ENCODE measurements at places on chromosomes 13 and 19.

GRCh38 chr19:16316506-16316882 lies 8.1 kb upstream of the KLF2 start:
- DNase-seq, result no peak

DNA sequence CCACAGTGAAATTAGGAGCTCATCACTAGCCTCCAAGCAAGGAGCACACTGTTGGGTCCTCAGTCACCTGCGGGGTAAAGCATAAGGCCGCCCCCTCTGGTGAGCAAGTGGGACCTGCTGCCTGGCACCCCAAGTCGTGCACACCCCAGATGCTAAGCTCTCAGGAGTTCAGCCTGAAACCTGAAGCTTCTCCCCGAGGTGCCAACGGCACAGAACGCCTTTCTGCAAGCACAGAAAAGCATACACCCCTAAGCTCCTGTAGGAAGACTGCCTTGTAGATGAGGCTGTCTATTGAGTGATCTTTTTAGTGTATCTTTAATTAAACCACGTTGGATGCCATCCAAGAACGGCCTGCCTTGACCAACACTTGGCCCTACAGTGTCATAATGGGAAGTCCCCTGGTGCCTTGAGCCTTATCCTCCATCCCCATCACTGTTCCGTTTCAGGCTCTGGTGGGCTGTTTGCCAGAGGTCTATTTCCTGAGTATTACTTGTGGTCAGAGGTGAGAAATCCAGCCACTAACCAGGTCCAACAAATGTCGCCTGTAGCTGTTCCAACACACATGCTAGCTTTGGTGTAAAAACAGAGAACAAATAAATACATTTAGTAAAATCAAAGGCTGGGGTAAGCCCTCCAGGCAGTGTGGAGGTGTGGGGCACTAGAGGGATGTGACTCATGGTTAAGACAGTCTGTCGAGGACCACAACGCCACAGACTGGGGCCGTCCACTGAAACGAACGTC lies 44.8 kb downstream of the C13orf42 start:
- DNase-seq, result no peak

- DNase-seq, result no peak
Measured at GRCh38 chr13:32829676-32830335, 186.4 kb upstream of the KL start.

DNA sequence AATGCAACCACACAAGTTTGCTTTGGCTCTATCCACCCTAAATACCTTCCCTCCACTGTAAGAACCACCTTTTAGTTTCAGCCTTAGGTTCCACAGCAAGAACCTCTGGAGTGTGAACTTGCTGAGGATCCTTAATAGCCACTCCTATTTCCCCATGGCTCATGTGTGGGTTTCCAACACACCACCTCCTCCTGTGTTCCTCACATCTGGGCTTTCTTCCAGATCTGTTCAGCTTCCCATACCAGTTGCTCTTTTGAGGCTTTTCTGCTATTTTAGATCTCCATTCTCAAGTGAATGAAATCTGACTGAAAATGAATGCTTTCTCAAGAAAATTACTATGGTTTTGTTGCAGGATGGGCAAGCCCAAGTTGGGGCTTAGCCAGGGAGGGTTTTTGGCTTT lies 104.8 kb upstream of the MIR17HG start:
- no peak for DNase-seq

- DNase-seq, result no peak
Measured at GRCh38 chr13:52112591-52112990, 16.3 kb downstream of the NEK5 start.

DNA sequence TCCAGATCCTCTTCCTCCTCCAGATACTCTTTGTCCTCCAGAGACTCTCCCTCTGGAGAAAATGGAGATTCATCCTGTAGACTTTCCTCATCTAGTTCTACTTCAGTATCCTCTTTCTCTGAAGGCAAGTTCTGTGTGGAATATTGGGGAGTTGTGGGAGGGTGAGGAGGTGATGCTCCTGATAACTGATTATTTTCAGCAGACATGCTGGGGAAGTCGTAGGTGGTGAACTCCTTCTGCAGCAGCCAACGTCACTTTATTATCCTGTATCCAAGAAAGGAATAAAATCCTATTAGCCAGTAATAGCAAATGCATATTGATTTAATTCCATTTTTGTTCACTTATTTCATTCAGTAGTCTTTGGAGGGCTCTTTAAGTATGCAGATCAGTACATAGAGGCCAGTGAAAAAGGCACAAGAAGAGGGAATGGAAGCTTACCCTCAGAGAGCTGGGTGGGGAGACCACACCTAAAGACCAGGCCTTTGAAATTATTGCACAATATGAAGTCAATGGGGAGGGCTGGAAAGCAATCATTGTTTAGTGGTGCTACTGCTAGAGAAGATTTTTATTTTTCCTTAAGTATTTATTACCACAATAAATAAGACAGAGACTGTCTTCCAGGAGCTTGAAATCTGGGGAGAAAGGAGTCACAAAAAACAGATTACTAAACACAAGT lies 18.6 kb downstream of the ERICH6B start:
- no peak for DNase-seq

DNA sequence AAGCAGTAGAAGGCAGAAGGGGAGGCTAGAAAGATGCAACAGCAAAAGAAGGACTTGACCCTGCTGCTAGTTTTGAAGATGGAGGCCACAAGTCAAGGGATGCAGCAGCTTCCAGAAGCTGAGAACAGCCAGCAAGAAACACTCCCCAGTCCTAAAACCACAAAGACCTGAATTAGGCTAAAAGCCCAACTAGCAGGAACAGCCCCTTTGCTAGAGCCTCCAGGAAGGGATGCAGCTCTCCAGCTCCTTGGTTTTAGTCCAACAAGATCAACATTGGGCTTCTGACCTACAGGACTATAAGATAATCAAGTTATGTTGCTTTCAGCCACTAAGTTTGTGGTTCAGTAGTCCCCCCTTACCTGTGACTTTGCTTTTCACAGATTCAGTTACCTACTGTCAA lies 10.5 kb upstream of the LATS2 start:
- DNase-seq, result no peak

- no peak for DNase-seq
Measured at GRCh38 chr13:91280801-91281200, 66.7 kb upstream of the MIR17HG start.
